ENCODE measurements at places on chromosomes 2 and 18.
A peak's percentile ranks its signal among the peaks of the same experiment; 100 is the strongest.

DNA sequence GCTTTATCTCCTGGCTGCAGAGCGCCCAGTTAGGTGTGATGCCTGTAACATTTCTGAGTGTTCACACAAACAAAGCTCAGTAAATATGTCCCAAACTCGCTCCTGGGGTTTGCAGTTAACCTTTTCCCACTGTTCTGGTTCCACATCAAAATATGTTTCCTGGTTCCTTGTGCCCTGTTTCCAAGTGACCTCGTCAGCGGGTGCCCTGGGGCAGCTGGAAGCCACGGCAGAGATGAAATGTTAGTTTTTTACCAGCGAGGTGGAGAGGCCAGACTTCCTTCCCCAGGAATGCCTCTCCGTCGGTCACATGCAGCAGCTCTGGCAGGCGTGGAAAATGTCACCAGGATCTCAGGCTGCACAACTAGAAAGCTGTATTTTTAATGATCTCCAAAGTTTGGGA is 18.2 kb downstream of the NFATC1 start:
- DNase-seq = no peak

DNA sequence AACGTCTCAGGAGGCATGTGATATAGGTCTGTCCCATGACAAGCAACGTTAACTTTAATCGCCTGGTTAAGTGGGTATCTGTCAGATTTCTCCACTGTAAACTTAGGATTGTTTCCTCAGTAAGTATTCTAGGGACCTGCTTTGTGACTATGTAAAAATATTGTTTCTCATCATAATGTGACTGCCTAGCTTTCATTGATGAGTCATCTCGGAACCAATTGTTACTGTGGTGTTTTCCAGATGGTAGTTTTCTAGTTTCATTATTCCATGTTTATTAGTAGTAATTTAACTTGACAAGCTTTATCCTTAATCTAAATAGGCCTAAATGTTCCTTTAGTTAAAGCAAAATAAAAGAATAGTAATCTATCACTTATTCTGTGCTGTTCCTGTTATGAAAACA is 28.2 kb upstream of the GATA6 start:
- DNase-seq = no peak

DNA sequence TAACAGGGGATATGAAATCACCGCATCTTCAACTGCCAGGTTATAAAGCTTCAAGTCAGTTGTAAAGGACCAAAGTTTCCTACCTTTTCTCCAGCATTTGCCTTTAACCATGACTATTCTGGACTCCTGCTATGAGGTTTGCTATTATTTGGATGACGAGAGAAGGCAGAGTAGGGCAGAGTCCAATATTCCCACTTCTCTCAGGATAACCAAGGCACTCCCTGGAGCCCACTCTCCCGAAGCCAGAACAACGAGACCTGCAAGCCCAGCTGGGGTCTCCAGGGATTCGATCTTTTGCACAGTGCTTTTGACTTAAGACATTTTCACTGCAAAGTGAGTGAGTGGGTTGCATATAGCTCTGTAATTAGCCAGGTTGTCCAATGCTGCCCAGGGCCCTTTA is 77.1 kb upstream of the ZNF397 start:
- no peak for DNase-seq

DNA sequence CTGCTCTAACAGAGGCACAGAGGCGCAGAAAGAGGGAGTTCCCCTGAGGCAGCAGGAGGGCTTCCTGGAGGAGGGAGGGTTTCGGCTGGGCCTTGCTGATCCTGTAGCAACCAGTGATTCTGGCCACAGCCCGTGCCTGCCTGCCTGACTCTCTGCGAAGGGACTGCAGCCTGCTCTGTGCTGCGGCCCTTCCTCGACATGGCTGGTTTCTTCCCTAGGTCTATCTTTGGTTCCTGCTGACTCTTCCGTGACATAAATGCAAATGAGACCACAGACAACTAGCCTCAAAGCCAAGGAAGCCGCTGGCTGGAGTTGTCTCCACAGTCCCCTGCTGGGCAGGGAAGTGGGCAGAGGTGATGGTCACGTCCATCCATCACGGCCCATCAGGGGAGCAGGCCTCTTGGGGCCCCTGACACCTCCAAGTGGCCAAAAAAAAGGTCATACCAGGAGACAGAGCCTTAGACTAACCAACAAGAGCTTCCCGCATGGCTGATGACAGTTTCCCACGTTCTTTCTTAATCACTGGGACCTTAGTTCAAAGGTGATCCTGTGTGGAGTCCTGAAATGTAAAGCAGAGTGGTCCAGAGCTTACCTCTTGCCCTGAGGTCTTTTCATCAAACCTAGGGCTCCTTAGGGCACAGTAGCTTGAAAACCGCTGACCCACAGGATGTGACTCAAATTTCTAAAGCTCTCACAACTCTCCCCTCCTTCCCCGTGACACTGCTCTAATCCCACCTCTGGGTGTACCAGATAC is 55.3 kb downstream of the HS1BP3 start:
- DNase-seq = no peak

DNA sequence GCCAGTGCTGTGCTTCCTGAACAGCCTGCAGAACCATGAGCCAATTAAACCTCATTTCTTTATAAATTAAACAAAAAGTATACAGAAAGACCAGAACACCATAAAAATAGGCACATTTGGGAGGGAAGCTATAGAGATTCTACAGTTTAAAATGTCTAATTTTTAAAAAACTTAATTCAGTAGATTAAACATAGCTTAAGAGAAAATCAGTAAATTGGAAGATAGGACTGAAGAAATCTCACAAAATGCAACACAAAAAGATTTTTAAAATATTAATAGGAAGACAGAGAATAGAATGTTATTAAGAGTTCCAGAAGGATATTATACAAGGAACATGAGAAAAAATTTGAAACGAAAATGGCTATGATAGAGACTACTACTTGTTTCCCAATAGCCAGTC is 90.5 kb upstream of the SPTBN1 start:
- DNase-seq = no peak

GRCh38 chr2:16818203-16818556 is 152.5 kb upstream of the CYRIA start:
- DNase-seq = no peak

DNA sequence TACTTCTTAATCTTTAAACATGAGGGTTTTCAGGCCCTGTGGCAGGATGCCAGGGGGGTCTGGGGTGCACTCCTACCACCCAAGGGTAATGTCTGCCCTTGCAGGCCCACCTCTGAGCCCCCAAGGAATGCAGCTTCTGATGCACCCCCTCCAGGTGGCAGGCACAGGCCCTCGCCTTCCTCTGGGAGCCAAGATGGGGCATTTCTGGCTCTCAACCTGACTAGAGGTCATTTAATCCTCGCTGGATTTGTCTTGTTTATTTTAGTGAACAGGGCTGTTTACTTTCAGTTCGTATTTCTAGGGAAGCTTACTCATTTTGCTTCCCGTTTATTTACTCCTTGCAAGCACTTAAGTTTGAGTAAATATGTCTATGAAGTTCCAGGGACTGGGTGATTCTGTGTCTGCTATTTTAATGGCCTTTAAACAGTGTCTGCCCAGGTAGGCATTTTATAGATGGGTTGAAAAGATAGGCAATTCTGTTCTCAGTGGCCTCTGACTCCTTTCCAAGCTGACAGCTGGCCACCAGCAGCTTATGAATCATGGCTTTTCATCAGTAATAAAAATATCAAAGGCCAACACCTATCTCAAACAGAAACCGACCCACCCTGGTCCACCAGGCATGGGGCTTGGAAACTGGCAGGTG is 11.1 kb upstream of the DNPEP start:
- DNase-seq = no peak

GRCh38 chr2:43239981-43240765 is 13.8 kb upstream of the ZFP36L2 start:
- no peak for DNase-seq

DNA sequence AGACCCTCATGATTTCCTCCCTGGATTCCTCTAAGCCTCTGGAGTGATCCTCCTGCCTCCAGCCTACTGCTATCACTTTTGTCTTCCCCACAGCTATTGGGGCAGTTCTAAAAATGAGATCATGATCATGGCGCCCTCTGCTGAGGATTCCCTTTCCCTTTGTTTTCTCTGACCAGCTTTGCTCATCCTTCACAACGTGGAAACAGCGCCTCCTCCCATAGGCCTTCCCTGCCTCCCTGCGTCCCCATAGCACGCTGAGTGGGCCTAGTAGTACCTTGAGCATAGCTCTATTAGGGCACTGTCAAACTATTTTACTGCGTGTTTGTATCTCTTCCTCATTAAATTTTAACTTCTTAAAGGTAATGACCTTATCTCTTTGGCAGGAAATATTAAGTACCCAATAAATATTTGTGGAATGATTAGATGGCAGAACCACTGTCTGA is 207.0 kb upstream of the FANCL start:
- DNase-seq = peak; percentile 32

DNA sequence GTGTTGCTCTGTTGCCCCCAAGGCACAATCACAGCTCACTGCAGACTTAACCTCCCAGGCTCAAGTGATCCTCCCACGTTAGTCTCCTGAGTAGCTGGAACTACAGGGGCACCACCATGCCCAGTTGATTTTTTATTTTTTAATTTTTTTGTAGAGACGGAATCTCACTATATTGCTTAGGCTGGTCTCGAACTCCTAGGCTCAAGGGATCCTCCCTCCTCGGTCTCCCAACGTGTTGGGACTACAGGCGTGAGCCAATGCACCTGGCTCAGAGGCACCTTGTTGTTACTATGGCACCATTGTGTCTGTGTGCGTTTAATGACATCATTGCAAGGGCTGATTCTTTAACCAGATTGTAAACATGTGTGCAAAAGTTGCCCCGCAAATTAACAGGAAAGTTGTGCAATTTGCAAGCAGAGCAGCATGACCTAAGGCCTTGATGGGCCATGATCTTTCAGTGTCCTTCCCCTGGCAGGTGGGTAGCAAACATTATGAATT is 22.6 kb downstream of the TCF23 start:
- no peak for DNase-seq

- DNase-seq = peak; percentile 61
These were observed 1183.2 kb upstream of the ACVR2A start for GRCh38 chr2:146661473-146662096.

DNA sequence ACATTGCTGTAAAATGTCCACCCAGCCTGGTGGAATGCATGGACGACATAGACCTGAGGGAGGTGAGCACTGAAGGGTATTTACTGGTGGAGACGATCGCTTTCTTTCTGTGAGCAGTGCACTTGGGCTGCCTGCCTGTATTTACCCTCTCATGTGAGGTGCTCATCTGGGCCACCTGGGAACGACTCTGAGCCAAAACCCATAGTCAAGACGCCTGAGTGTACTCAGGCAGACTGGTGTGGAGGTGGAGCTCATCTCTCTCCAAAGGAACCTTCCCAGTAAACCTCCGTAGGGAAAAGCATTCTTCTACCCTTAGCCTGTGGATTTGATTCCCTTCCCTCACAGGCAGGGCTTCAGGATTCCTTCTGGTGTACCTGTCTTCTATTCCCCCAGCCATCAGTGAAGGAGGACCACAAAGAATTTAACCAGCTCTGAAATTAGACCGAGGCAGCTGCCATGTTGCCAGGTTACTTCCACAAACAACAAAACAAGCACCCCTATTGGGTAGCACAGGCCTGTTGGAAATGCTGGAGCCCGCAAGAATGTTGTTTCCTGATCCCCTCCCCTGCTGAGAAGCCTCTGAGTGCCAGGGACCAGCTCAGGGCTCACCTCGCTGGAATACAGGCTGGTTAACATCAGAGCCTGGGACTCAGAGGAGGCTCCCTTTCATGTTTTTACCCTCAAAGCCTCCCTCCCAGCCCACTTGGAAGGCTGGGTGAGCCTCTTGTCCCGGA is 47.5 kb upstream of the TXNDC2 start:
- DNase-seq = no peak

- DNase-seq = no peak
These were observed 53.8 kb downstream of the TMEM200C start for GRCh38 chr18:5841518-5841917.

GRCh38 chr2:96261328-96262003 is 4.3 kb downstream of the TMEM127 start:
- DNase-seq = no peak

DNA sequence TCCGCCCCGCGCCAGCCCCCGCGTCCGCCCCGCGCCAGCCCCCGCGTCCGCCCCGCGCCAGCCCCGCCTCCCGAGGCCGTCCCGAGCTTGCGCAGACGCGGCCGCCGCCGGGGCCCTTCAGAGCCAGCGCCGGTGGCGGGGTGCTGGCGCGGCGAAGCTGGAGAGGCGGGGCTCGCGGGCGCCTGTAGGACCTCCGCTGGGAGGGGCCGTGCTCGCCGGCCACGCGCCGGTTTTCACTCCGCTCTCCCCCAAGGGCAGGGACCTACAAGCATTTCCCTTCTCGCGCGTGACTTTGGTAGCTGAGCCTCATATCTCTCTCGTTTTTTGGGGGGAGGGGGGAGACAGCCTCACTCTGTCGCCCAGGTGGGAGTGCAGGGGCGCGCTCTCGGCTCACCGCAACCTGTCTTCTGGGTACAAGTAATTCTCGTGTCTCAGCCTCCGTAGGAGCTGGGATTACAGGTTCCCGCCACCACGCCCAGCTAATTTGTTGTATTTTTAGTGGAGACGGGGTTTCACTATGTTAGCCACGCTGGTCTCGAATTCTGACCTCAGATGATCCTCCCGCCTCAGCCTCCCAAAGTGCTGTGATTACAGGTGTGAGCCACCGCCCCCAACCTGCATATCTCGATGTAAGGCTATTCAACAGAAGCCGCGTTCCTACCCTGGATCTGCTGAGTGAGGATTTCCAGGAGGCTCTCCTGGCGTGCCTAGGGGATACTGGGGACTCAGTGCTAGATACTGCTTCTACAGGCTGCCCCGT is at the start of gene ZNF514:
Gene ZNF514 (minus strand): TSS at position 159 of the 760 bp plus-strand sequence. CDS start 6,595 bp downstream, outside the sequence.
- DNase-seq = no peak

- no peak for DNase-seq
These were observed 271.4 kb downstream of the SATB2 start for GRCh38 chr2:199186301-199186751.

GRCh38 chr2:101419096-101419663 is 31.9 kb upstream of the CREG2 start:
- no peak for DNase-seq

DNA sequence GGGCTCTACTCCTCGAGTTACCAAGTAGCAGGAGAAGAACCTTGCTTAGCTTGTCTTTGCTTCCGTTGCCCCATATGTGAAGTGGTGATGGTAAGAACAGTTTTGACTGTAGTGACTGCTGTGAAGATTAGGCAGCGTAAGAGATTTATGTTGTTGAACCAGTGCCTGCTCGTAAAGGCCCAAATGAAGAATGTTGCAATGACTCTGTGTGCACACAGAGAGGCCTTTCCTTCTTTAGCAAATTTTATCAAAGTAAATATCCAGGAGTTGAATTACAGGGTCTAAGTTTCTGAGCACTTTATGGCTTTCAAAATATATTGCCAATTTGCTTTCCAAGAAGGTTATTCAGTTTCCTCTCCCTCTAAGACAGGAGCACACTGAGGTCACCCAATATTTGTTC is 14.5 kb downstream of the NTSR2 start:
- no peak for DNase-seq

GRCh38 chr2:175872721-175873120 is 129.3 kb downstream of the LNPK start:
- no peak for DNase-seq

Data from SW 1271 (cell line).